ENCODE measurements at places on chromosomes 2 and 18.

DNA sequence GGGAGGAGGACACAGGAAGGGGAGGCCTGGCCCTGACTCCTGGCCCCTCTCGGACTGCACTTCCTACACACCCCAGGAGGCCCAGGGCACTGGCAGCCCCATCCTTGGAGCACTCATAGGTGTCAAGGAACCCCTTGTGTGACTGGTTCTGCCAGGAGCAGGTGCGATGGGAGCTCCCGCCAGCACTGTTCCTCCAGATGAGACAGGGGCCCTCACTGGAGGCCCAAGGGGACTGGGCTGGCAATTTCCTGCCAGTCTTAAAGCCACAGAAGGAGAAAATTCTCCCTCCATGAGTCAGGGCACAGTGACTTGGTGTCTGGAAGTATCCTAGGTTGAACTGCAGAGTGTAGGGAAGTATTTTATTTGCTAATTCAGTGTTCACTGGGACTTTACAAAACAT, 42.8 kb upstream of the MAL start:
- no peak for DNase-seq

- no peak for DNase-seq
These were observed 79.7 kb upstream of the FZD5 start for GRCh38 chr2:207849443-207849842.

DNA sequence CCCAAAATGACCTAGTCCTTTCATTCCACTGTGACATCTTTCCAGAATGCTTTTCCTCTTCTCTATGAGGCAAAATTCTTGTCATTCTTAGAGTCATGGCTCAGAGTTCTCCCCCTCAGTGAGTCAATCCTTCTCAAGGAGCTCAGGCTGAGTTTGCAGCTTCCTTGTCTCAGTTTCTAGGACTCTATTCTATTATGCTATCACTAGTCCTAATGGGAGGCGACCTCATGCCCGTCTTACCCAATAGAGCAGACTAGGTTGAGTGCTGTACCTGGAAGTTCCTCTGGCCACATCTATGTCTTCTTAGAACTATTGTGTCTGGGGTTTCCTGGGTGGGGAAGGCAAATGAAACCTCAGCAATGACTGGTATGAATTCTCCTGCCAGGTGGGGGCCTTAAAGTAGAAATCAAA, 51.5 kb downstream of the HAUS1 start:
- DNase-seq: no peak

DNA sequence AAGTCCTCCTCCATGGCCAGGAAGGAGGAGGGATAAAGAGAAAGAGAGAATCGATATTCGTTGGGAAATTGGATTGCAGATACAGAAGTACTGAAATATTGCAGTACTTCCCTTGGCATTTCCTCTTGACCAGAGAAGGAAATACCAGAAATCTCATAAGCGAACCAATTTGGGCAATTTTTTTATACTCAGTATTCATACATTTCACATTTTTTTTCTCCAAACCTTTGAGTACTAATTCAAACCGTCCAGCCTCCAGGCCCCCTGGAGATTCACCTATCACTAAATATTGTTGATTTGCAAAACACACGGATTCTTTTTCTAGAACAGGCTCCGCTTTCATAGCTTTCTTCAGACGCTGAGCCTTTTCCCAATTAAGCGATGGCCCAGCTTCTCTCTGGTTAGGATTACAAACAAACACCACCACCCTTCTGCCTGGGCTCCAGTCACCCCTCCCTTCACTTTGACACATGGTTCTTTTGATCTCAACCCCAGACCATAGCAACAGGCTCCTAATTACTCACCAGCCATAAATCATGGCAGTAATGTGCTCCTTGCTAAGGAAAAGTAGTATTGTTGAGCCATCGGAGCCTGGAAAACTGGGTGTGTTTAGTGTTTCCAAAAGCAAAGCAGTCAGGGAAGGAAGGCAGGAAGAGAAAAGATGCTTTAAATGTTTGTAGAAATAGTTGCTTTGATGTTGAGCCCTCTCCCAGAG, 138.4 kb upstream of the CCDC68 start:
- DNase-seq: no peak

- no peak for DNase-seq
These were observed 7.4 kb downstream of the DYSF start for GRCh38 chr2:71460595-71461303.

DNA sequence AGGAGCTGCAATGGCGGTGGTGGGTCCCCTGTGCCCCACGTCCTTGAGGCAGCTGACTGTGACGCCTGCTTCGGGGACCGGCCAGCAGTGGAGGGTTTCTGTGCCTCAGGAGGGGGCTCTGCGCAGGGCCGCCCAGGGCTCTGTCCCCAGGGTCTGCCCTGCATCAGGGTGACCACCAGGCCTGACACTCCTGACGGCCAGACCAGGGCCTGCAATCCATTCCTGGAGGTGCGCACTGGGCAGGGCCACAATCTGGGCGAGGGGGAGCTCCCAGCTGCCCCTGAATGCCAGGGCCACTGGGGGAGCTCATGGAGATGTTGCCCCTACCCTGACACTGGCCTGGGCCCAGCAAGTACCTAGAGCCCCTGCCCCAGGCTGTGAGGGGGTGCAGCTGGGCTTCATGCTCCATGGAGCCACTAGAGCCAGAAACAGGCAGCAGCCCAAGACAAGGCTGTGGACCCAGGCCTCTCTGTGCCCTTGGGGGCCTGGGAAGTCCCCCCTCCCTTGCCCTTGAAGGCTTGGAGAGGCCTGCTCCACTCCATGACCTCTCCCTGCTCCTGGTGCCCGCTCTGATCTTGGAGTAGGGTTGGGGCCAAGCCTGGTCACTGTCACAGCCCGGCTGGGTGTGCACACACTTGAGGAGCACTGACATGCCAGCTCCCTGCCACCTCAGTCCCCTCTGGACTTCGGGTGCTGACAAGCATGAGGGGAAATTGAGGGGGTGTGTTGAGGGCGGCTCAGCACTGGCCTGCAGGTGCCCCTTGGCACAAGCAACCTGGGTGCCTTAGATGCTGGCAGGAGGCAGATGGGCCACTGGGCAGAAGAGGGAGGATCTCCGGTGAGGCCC, 55.9 kb downstream of the LDAH start:
- DNase-seq: no peak

- no peak for DNase-seq
These were observed 37.9 kb downstream of the ODC1 start for GRCh38 chr2:10410001-10410822.

Measured in stimulated activated CD8-positive, alpha-beta memory T cell treated with anti-CD3 and anti-CD28 coated beads, Interleukin-7, amount 100 ng/mL, for 1 hour (primary cell).